NT2/D1 (cell line): ENCODE measurements at places on chromosomes 5 and 9.

DNA sequence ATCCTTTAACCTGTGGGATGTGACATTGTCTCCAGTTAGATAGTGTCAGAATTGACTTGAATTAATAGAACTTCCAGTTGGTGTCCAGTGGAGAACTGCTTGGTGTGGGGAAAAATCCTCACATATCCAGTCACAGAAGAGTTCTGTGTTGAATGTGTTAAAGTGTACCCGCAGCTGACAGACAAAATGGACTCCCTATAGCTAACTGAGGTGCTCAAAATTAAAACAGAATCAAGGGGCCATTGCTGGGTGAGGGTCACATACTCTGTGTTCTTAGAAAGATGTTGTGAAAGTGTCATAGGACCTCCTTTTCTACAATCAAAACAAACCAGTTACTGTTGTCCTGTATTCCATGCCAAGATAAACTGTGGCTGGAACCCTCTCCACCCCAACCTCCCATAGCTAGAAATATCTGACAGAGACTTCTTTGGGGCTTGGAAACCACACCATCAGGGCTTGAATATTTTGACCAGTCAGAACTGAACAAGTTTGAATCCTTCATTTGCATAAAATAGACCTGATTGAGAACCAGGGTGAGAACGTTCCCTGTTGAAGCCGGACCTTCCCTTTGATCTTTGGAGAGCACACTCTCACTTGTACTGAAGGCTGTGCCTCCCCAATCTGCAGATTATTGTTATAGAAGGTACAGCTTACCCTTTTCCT is 164.0 kb upstream of the ZNF608 start:
- DNase-seq, result no peak

GRCh38 chr9:95515272-95516113 is 1.3 kb downstream of the PTCH1 start:
- no peak for DNase-seq

- no peak for DNase-seq
Measured at GRCh38 chr5:131545845-131546244, 89.2 kb downstream of the RAPGEF6 start.

GRCh38 chr9:108863891-108864290 is 1.8 kb downstream of the ACTL7A start:
- DNase-seq, result no peak

DNA sequence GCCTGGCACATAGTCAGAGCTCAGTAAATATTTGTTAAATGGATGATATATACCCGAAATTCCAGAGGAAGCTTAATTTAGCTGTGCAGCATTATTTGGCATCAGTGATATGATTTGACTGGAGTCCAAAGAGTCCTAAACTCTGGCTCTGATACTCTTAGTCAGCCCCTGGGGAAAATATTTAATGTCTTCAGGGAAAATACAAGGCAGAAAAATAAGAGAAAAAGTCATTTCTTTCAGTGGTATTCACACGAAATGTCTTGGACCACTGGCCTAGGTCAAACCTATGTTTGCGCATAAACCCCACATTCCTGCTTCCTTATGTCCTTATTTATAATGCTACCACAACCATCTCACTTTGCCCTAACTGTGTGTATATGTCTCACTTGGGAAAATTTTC is 23.8 kb downstream of the GLRA1 start:
- DNase-seq, result no peak

GRCh38 chr5:87156631-87157030 is 111.1 kb upstream of the RASA1 start:
- DNase-seq, result no peak

- no peak for DNase-seq
Measured at GRCh38 chr9:20981486-20981885, 50.0 kb downstream of the HACD4 start.

DNA sequence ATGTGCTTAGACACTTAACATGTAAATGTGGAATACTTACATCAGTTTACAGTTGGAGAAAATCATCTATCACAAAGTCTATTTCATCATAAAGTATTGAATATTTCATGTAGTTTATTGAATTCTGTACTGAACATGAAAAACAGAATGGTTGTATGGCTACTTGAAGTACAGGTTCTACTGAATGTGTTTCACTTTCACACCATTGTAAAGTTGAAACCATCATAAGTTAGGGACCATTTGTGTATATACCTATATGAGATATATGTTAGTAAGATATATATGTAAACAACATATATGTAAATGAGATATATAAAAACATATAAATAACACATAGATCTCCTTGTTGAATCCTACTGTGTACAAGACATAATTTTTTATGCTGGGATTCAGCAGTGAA is 63.0 kb upstream of the TAF11L2 start:
- DNase-seq, result no peak
